ENCODE measurements at places on chromosomes 4 and X. TPM values are rescaled to one million over a fixed set of nuclear protein-coding genes. Genes with fewer than 3 reads are reported as not detected.

NSUN7 gene
- 12.4 TPM for polyA plus RNA-seq

CWH43 gene
- polyA plus RNA-seq, result not detected

CLDN22 gene
- polyA plus RNA-seq, result not detected

DNA sequence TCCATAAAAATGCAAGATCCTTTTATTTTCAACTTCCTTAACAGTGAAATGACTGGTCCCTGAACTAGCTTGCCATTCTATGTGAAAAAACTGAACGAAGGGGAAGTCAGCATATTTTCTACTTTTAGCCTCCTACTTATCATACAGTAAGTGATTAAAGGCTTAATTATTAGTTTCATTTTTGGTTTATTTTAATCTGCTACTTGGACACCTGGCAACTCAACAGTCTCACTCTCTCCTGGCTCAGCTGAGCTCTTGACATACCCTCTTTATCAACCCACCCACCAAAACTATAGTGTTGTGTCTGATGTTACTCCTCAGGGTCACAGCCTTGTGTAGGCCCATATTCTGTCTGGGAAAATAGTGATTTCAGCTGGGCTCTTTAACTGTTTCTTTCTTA is 86.2 kb upstream of the CPXCR1 start:
- no peak for DNase-seq

- no peak for DNase-seq
These were observed 54.2 kb upstream of the SLC25A4 start for GRCh38 chr4:185088899-185089298.

TRIM60 gene
- polyA plus RNA-seq, result not detected

EPGN gene
- not detected for polyA plus RNA-seq

TCEAL9 gene
- polyA plus RNA-seq, result 422 TPM
